ENCODE measurements at places on chromosomes 3 and 15. TPM values are rescaled to one million over a fixed set of nuclear protein-coding genes. Genes with fewer than 3 reads are reported as not detected.

CHRM5 gene
- total RNA-seq = not detected

DNA sequence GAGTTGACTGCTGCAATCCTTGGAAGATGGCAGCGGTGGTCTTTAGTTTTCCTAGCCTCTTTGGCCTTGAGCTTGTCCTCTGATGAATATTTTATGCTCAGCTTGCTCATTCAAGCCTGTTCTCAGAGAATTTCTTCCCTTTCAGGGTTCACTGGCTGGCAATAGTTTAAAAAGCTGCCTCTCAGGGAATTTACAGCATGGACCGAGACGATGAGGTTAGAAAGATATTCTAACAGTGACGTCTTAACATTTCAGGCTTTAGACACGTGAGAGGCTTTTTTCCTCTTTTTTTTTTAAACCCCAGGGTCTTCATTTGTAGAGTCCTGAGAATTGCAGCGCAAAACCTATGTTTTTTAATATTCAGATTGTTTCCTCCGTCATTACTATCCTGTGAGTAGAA lies 120.3 kb upstream of the CLSTN2 start:
- no peak overlapping the region for H3K27ac ChIP-seq
- H3K4me1 ChIP-seq = no peaks in the 10 kb centered on the region
- H3K36me3 ChIP-seq = no peaks in the 10 kb centered on the region
- H3K4me3 ChIP-seq = no peak overlapping the region

- H3K27me3 ChIP-seq = no peaks in the 10 kb centered on the region
- no peak overlapping the region for H3K27ac ChIP-seq
- H3K4me3 ChIP-seq = no peak overlapping the region
- H3K4me1 ChIP-seq = no peaks in the 10 kb centered on the region
- no peak for DNase-seq
Measured at GRCh38 chr3:106485217-106485616, 616.4 kb upstream of the CBLB start.

HIGD2B gene
- 0.33 TPM for total RNA-seq

- no peak for DNase-seq
- H3K4me3 ChIP-seq = no peak overlapping the region
- no peaks in the 10 kb centered on the region for H3K4me1 ChIP-seq
- no peaks in the 10 kb centered on the region for H3K27me3 ChIP-seq
Measured at GRCh38 chr3:132966374-132966773, 71.8 kb upstream of the TMEM108 start.

SPATA12 gene
- not detected for total RNA-seq

CCRL2 gene
- total RNA-seq = 3.0 TPM

DNA sequence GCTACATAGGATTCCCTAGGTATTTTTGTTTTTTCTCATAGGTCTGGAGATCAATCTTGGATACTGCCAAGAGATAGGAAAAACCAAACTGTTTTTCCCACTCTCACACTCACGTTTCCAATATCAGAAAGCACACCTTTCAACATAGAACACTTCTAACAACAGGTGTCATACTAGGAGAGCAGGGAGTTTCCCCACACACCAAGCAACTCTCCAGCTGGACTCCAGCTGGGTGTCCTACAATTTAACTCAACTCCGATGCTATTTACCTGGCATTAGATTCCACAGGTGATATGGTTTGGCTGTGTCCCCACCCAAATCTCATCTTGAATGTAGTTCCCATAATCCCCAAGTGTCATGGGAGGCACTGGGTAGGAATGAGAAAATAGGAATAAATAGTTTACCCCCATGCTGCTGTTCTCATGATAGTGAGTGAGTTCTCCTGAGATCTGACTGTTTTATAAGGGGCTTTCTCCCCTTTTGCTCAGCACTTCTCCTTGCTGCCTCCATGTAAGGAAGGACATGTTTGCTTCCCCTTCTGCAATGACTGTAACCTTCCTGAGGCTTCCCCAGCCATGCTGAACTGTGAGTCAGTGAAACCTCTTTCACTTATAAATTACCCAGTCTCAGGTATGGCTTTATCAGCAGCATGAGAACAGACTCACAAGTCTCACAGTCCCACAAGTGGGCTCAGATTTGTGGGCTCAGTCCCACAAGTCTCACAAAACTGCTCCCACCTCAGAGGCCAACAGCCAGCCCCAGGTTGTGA lies 354.5 kb upstream of the THBS1 start:
- H3K36me3 ChIP-seq = no peaks in the 10 kb centered on the region
- H3K4me3 ChIP-seq = no peak overlapping the region
- H3K4me1 ChIP-seq = no peaks in the 10 kb centered on the region
- no peaks in the 10 kb centered on the region for H3K27me3 ChIP-seq
- no peak overlapping the region for H3K27ac ChIP-seq
- DNase-seq = no peak

DNA sequence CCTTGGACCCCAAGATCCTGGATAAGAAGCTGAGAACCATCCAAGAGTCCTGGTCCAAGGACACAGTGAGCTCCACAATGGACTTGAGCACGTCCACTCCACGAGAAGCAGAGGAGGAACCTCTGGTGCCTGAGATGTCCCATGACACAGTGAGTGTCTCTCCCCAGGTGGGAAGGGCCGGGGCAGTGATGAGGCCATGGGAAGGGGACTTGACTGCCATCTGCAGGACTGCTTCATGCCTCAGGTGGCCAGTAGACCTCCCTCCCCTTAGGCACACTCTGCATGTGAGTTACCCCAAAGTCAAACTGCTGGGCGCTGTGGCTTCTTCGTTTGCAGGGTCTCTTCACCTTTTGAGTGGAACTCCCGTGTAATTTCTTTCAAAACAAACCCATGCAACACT lies 59.7 kb downstream of the CCDC33 start:
- DNase-seq = no peak
- no peaks in the 10 kb centered on the region for H3K36me3 ChIP-seq
- H3K4me3 ChIP-seq = no peak overlapping the region

DNA sequence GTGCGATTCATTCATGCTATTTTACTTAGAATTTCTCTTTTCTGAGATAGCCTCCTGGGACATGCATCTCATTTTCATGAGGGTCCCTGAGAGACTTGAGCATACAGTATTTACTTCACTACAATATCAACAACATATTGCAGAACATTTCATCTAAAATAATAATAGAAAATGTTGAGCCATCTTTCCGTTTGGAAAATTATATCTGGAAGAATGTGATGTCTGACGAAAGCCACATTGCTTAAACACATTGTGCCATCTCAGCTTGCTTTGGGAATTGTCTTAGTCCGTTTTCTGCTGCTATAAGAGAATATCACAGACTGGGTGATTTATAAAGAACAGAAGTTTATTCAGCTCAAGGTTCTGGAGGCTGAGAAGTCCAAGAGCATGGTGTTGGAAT lies 55.5 kb downstream of the DPH6 start:
- H3K27ac ChIP-seq = no peak overlapping the region
- no peaks in the 10 kb centered on the region for H3K4me1 ChIP-seq
- no peak overlapping the region for H3K4me3 ChIP-seq

PHLDB2 gene
- total RNA-seq = 2.2 TPM

GPR156 gene
- total RNA-seq = 0.04 TPM

- DNase-seq = no peak
- no peak overlapping the region for H3K27ac ChIP-seq
- H3K4me3 ChIP-seq = no peak overlapping the region
- H3K27me3 ChIP-seq = no peaks in the 10 kb centered on the region
- H3K4me1 ChIP-seq = no peaks in the 10 kb centered on the region
Measured at GRCh38 chr3:35666888-35667287, 27.6 kb downstream of the ARPP21 start.

FSIP1 gene
- total RNA-seq = 0.63 TPM

DNA sequence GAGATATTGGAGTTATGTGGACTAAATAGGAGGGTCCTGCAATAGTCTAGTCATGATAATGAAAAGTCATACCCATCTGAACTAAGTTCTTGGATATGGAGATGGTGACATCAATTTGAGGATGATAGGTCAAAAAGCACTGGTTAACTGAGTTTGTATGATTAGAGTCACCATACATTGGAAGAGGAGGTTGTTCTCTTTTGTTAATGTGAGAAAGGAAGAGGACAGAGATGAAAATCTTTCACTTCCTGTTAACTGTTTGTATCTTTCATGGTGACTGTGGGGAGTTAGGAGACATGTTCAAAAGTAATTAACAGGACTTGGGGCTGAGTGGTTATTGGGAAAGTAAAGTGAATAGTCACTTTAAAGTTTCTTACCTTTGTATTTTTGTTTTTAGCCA lies 11.1 kb downstream of the TMEM62 start:
- H3K4me3 ChIP-seq = no peak overlapping the region
- H3K4me1 ChIP-seq = peaks cover 14% of the 10 kb centered on the region
- no peaks in the 10 kb centered on the region for H3K27me3 ChIP-seq
- peaks cover 12% of the 10 kb centered on the region for H3K36me3 ChIP-seq
- H3K27ac ChIP-seq = no peak overlapping the region

DNA sequence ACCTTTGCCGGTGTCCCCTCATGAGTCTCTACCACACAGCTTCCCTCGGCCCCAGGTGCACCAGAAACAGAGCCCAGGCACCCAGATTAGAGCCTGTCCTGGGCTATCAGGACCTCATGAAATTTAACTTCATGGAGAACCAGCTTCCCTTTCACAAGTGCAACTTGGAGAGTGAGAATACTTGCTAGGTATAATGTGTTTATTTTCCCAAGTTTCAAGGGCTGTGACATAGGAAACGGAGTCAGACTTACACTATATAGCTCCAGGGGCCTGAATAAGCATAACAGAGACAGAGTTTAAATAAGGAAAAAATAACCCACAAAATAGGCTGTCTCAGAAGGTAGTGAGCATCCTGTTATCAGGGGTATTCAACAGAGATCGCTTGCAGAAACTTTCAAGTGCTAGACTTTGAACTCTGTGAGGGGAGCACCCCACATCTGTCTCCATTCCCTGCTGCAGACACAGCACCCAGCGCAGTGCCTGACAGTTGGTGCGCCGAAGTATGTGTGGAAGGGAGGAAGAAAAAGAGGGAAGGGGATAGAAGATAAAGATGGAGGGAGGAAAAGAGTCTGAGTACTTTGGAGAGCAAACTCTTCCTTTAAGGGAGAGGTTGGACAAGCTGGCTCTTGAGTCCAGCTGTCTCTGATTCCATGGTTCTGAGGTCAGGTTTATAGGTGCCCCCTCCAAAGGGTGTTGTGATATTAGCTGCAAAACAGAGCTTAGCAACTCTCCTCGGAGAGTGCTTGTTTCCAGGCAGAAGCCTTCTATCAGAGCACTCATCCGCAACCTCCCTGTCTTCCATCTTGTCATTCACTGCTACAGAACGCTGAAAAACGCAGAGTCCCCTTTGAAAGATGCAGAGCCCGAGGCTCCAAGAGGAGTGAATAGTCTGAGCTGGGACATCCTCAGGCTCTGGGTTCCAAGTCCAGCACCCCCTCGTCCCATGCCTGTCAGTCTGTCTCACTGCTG lies 84.8 kb downstream of the CPN2 start:
- no peak overlapping the region for H3K27ac ChIP-seq
- H3K27me3 ChIP-seq = no peaks in the 10 kb centered on the region
- no peak for DNase-seq
- no peaks in the 10 kb centered on the region for H3K36me3 ChIP-seq

- no peak for DNase-seq
- H3K27me3 ChIP-seq = no peaks in the 10 kb centered on the region
- H3K36me3 ChIP-seq = no peaks in the 10 kb centered on the region
- no peak overlapping the region for H3K27ac ChIP-seq
Measured at GRCh38 chr3:140509534-140509933, 168.3 kb upstream of the TRIM42 start.

GRCh38 chr15:34900748-34901147 lies 68.8 kb downstream of the AQR start:
- peaks cover 7% of the 10 kb centered on the region for H3K36me3 ChIP-seq
- no peak overlapping the region for H3K4me3 ChIP-seq
- H3K27me3 ChIP-seq = no peaks in the 10 kb centered on the region
- no peak overlapping the region for H3K27ac ChIP-seq
- no peak for DNase-seq
- H3K4me1 ChIP-seq = no peaks in the 10 kb centered on the region

DNA sequence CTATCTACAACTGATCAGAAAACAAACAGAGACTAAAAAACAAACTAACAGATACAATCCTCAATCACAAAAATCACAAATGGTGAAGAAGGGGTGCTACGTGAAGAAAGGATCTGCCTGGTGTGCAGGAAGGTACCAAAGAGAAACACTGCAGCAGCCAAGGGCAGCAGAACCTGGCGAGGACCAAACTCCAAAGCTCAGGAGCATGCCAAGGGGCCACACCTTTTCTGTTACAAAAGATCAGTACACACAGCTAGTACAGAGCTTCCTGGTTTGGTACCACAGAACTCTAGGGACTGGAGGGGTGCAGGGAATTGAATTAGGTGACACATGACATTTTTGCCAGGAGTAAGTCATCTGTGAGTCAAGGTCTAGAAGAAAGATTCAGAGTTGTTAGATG lies 107.4 kb upstream of the GRM7 start:
- H3K4me3 ChIP-seq = no peak overlapping the region
- H3K27ac ChIP-seq = no peak overlapping the region
- H3K27me3 ChIP-seq = no peaks in the 10 kb centered on the region

DNA sequence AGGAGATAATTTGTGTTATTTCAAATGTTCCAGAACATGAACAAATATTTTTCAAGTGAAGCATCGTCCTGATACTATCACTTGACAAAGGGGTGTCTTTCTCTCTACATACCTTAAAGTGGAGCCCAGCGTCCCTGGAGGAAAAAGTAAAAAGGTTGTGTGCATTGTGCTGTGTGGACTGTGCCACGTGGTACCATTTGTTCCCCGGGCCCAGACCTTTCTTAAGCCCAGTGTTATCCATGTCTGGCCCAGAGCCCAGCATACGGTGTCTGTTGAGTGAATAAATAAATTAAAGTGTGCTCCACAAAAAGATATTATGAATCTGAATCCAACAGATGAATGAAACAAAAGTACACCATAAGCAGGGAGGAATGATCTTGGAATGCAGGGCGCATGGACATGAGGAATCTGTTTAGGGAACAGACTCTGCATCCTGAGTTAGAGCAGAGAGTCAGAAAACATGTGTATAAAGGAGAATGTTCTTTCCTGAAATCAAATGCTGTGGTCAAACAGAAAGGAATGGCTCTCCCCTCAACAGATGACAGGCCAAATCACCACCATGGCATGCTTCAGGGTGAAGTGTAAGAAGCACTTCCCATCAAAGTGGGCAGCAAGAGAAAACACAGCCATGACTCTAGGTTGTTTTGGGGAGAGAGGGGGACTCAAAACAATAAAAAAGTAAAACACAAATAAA lies 8.1 kb upstream of the PRSS50 start:
- no peak for DNase-seq
- H3K4me3 ChIP-seq = no peak overlapping the region
- H3K36me3 ChIP-seq = no peaks in the 10 kb centered on the region
- H3K4me1 ChIP-seq = no peaks in the 10 kb centered on the region
- H3K27me3 ChIP-seq = no peaks in the 10 kb centered on the region

- no peak overlapping the region for H3K27ac ChIP-seq
- no peak overlapping the region for H3K4me3 ChIP-seq
- peaks cover 23% of the 10 kb centered on the region for H3K36me3 ChIP-seq
- no peaks in the 10 kb centered on the region for H3K4me1 ChIP-seq
- DNase-seq = no peak
Measured at GRCh38 chr3:52915294-52915693, 17.9 kb upstream of the STIMATE start.

DNA sequence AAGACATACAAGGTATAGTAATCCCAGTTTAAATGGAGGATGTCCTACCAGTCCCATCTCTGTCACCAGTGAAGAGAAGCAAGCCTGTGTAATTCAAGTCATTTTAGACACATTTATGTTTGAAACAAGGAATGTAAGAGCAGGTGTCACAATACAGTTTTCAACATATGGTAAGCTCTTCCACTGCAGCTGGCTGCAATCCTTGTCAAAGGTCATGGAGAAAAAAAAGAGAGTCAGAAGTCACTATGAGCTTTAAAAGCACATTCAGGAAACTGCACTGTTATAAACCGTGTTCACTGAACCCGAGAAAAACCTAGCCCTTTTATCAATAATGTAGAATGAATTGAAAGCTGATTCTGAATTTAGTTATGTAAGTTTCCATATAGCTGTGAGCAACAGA lies 206.4 kb downstream of the NAALADL2 start:
- no peaks in the 10 kb centered on the region for H3K36me3 ChIP-seq
- H3K27ac ChIP-seq = no peak overlapping the region
- no peak for DNase-seq
- H3K4me3 ChIP-seq = no peak overlapping the region
- no peaks in the 10 kb centered on the region for H3K27me3 ChIP-seq

All from CD8-positive, alpha-beta memory T cell (primary cell).